Urinary bladder (tissue), 4 donors: ENCODE measurements at places on chromosomes 1 and 21. TPM values are rescaled to one million over a fixed set of nuclear protein-coding genes. Genes with fewer than 3 reads are reported as not detected.

The ACOT11 gene
- 18.8 TPM for total RNA-seq

The DIP2A gene
- total RNA-seq, result 44.8 TPM

The HUNK gene
- 7.3 TPM for total RNA-seq

The CELA2A gene
- not detected for total RNA-seq

The FAM151A gene
- not detected for total RNA-seq

The C1orf226 gene
- total RNA-seq, result 1.4 TPM

The PADI3 gene
- total RNA-seq, result 6.9 TPM

The TAGLN2 gene
- total RNA-seq, result 106 TPM
